ENCODE measurements at places on chromosomes 7 and 10. TPM values are rescaled to one million over a fixed set of nuclear protein-coding genes. Genes with fewer than 3 reads are reported as not detected.

The LIPN gene
- not detected for total RNA-seq

The TMEM130 gene
- 1.7 TPM for total RNA-seq

The FAM25A gene
- not detected for total RNA-seq

The ETV1 gene
- 68.5 TPM for total RNA-seq

The SLC18A3 gene
- not detected for total RNA-seq

The FGL2 gene
- total RNA-seq, result not detected

The CHRM2 gene
- not detected for total RNA-seq

The EBLN1 gene
- not detected for total RNA-seq

DNA sequence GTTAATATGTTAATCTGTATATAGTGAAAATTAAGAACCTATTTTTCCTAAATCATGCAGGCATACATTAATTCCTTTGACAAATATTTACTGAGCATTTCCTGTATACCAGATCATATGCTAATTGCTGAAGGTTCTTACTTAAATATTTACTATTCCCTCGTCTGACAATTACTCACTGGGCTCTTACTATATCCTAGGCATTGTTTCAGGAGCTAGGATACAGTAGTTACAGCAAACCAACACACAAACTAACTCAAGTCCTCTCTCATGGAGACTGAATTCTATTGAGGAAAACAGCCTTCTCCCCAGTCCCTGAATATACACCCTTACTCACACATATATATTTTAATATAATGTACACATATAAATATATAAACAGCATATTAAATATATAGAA is 786.0 kb downstream of the NRG3 start:
- H3K36me3 ChIP-seq, result no peaks in the 10 kb centered on the region
- no peaks in the 10 kb centered on the region for H3K27me3 ChIP-seq
- H3K27ac ChIP-seq, result no peak overlapping the region
- H3K4me3 ChIP-seq, result no peak overlapping the region

DNA sequence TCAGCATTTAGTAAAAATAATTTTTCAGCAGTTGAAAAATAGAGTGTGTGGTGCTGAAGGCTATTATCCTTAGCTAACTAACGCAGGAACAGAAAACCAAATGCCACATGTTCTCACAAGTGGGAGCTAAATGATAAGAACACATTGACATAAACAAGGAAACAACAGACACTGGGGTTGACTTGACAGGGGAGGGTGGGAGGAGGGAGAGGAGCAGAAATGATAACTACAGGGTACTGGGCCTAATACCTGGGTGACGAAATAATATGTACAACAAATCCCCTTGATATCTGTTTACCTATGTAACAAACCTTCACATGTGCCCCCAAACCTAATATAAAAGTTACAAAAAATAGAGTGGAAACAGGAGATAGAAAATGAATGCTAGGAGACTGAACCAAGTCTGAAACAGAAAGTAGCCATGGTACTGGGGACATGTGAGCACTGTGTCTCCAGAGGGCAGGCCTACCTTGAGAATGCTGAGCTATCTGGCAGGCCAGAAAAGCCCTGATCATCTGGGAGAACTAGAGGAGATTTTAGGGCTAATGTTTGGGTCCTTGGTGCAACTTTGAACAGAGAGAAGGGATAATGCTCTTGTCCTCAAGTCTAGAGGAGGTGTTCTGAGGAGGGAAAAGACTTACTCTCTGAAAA is 4.7 kb upstream of the EFCAB10 start:
- H3K27ac ChIP-seq, result no peak overlapping the region
- H3K4me1 ChIP-seq, result no peaks in the 10 kb centered on the region
- H3K36me3 ChIP-seq, result peaks cover 11% of the 10 kb centered on the region
- H3K4me3 ChIP-seq, result no peak overlapping the region

DNA sequence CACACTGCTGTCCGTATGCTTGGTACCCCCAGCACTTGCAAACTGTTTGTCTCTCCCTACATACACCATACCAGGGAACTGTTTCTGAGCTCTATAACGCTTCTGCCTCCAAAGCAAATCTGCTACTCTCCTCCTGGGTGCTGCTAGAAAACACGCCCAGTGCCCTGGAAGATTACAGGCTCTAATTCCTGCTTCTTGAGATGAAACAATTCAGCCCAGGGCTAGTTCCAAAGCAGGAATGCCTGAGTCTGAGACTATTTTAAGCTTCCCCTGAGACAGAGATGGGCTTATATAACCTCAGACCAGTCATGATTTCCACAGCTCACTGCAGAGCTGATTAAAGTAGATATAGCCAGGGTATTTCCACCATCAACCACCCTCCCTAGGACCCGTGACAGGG is 327.1 kb downstream of the GPR158 start:
- no peaks in the 10 kb centered on the region for H3K4me1 ChIP-seq
- H3K4me3 ChIP-seq, result no peak overlapping the region
- no peak overlapping the region for H3K27ac ChIP-seq
- H3K36me3 ChIP-seq, result no peaks in the 10 kb centered on the region
- H3K27me3 ChIP-seq, result no peaks in the 10 kb centered on the region
- DNase-seq, result no peak

GRCh38 chr10:96344178-96344577 is 14.6 kb downstream of the OPALIN start:
- H3K27ac ChIP-seq, result no peak overlapping the region
- H3K27me3 ChIP-seq, result no peaks in the 10 kb centered on the region
- H3K4me3 ChIP-seq, result no peak overlapping the region
- H3K36me3 ChIP-seq, result peaks cover 21% of the 10 kb centered on the region
- H3K4me1 ChIP-seq, result peaks cover 7% of the 10 kb centered on the region

GRCh38 chr7:138833596-138833995 is 35.6 kb upstream of the ATP6V0A4 start:
- peaks cover 6% of the 10 kb centered on the region for H3K36me3 ChIP-seq
- H3K4me1 ChIP-seq, result no peaks in the 10 kb centered on the region
- H3K27ac ChIP-seq, result no peak overlapping the region
- H3K4me3 ChIP-seq, result no peak overlapping the region

GRCh38 chr10:16274911-16275310 is 161.9 kb upstream of the PTER start:
- H3K27me3 ChIP-seq, result no peaks in the 10 kb centered on the region
- H3K27ac ChIP-seq, result no peak overlapping the region
- no peaks in the 10 kb centered on the region for H3K4me1 ChIP-seq
- DNase-seq, result no peak
- H3K4me3 ChIP-seq, result no peak overlapping the region
- peaks cover 11% of the 10 kb centered on the region for H3K36me3 ChIP-seq

DNA sequence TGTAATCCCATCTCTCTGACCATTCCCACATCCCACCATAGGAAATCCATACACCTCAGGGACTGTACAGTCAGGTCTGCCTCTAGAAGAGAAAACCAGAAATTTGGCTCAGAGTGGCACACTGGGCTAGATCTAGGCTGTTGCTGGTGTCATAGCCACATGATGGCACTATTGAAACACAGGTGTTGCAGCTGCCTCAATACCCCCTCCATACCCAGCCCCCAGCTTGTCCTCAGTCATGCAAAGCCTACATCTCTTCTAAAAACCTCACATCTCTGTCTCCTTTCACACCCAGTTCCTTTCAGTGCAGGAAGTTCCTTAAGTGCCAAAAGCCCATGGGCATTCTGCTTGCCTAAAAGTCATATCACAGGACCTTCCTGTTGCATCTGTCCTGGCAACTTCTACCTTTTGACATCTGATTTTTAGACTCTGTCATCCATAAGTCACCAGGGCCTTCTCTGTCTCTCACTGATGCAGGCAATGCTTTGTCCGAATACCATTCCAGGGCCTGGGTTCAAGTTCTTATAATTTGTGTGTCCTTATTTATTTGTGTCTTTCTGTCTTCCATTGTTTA is 27.0 kb upstream of the HIBADH start:
- H3K27ac ChIP-seq, result no peak overlapping the region
- peak; percentile 69 for DNase-seq
- no peaks in the 10 kb centered on the region for H3K36me3 ChIP-seq

GRCh38 chr7:116776046-116776445 is 86.3 kb upstream of the CAPZA2 start:
- H3K4me3 ChIP-seq, result no peak overlapping the region
- DNase-seq, result no peak
- no peaks in the 10 kb centered on the region for H3K27me3 ChIP-seq
- H3K36me3 ChIP-seq, result no peaks in the 10 kb centered on the region

- H3K36me3 ChIP-seq, result peaks cover 10% of the 10 kb centered on the region
- H3K4me3 ChIP-seq, result no peak overlapping the region
- no peaks in the 10 kb centered on the region for H3K27me3 ChIP-seq
- no peaks in the 10 kb centered on the region for H3K4me1 ChIP-seq
These were observed 293.9 kb downstream of the TNS3 start for GRCh38 chr7:47288060-47288459.

DNA sequence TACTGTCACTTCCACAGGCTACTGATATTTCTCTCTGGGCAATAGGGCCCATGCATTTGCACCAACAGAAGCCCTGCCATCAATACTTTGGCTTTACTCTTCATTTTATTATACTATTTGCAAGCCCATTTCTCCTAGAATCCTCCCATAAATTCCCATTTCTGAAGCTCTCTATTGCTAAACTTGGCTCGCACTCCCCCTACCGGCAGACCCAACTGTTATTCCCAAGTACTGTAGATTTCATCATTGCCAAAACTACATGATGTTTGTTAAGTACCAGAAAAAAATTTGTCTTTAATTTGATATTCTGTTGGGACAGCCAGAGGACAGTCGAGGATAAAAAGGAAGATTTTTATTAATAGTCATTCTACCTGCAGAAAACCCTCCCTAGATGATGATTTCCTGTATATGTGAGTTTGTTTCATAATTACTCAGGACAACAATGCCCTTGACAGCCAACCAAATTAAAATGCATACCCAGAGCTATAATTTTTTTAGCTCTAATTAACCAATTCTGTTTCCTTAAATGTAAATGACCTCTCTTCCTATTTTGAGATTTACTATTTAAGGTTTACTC is 298.6 kb downstream of the REEP3 start:
- no peaks in the 10 kb centered on the region for H3K4me1 ChIP-seq
- no peak overlapping the region for H3K27ac ChIP-seq
- no peak overlapping the region for H3K4me3 ChIP-seq
- DNase-seq, result peak; percentile 55
- no peaks in the 10 kb centered on the region for H3K36me3 ChIP-seq

DNA sequence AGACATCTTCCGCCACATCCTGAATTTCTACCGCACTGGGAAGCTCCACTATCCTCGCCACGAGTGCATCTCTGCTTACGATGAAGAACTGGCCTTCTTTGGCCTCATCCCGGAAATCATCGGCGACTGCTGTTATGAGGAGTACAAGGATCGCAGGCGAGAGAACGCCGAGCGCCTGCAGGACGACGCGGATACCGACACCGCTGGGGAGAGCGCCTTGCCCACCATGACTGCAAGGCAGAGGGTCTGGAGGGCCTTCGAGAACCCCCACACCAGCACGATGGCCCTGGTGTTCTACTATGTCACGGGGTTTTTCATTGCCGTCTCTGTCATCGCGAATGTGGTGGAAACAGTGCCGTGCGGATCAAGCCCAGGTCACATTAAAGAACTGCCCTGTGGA is 1.9 kb downstream of the KCND2 start:
- no peaks in the 10 kb centered on the region for H3K27me3 ChIP-seq
- H3K4me1 ChIP-seq, result no peaks in the 10 kb centered on the region
- DNase-seq, result no peak
- H3K36me3 ChIP-seq, result peaks cover 9% of the 10 kb centered on the region

DNA sequence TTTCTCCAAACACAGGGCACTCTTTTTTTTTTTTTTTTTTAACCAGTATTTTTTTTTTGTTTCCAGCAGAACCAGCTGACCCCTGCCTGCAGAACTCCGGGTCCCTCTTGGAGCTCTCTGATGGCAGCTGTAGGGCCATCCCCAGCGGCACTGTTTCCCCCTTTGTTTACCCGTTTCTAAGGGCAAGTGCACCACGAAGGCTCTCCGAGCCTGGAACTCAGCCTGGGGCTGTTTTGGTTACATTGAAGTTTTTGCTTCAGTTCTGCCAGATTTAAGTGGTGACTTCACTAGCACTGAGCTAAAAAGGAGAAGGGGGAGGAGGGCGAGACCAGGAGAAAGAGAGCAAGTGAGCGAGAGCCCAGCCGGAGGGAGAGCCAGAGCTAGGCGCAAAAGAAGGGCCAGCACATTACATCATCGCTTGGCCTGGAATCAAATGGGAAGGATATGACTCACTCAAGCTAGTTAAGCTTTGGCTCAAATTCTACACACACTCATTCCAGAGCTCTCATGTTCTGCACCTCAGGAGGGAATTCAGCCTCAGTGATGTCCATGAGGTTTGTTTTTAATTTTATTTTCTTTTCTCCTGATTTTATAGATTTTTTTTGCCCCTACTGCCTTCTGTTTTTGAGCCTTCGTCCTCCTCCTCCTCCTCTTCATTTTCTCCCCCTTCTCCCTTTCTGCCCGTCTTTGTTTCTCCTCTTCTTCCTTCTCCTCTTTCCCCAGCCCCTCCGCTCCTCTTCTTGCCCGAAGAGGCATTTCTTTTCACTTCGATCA is 272.3 kb downstream of the TRIL start:
- no peaks in the 10 kb centered on the region for H3K36me3 ChIP-seq
- H3K27ac ChIP-seq, result peak overlapping the region; percentile 17
- peak; percentile 83 for DNase-seq
- H3K27me3 ChIP-seq, result no peaks in the 10 kb centered on the region

DNA sequence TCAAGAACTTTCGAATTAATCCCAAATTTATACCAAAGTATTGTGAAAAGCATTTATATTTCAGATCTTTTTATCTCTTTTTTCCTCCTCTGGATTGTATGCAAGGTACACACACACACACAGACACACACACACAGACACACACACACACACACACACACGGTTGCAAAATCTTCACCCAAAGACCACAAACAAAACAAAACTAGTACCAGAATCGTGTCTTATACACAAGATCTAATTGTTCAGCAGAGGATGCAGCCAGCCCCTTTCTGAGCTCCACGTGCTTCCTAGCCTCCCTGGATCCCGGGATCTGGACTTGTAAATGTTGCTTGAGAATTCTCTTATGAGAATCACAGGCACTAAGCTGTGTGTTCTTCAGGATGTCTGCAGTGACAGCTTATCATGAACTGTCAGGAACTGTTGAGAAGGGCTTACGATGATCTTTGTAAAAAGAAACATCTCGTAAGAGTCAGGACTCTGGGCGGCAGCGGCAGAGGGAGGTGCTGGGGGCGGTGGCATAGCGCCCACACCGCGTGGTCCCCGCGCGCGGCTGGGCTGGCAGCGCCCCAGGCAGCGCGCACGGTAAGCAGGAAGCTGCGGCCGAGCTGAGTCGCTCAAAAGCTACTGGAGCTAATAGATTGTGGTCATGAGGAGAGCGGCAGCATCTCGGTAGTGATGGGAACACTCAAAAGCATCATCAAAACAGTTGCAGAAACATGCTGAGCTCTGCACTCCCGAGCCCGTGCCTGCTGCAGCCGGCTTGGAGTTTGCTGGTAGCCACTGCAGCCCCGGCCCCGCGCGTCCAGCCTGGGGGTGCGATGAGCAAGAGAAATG is 277.6 kb downstream of the GATA3 start:
- H3K27me3 ChIP-seq, result peaks cover 4% of the 10 kb centered on the region
- no peaks in the 10 kb centered on the region for H3K36me3 ChIP-seq
- H3K27ac ChIP-seq, result no peak overlapping the region
- peak overlapping the region; percentile 49 for H3K4me3 ChIP-seq

- peak; percentile 69 for DNase-seq
- H3K27me3 ChIP-seq, result no peaks in the 10 kb centered on the region
These were observed 197.1 kb downstream of the PHTF2 start for GRCh38 chr7:77995717-77996116.

- H3K27ac ChIP-seq, result no peak overlapping the region
- no peak overlapping the region for H3K4me3 ChIP-seq
- H3K27me3 ChIP-seq, result no peaks in the 10 kb centered on the region
These were observed 32.2 kb upstream of the ZFAND2A start for GRCh38 chr7:1192171-1192676.

GRCh38 chr10:84195044-84195830 is 900 bp downstream of the CDHR1 start:
- H3K27me3 ChIP-seq, result peaks cover 17% of the 10 kb centered on the region
- no peaks in the 10 kb centered on the region for H3K4me1 ChIP-seq
- no peaks in the 10 kb centered on the region for H3K36me3 ChIP-seq
- DNase-seq, result no peak
- H3K4me3 ChIP-seq, result peak overlapping the region; percentile 82
- H3K27ac ChIP-seq, result no peak overlapping the region

GRCh38 chr10:79044846-79045245 is 23.9 kb upstream of the ZMIZ1 start:
- DNase-seq, result no peak
- H3K4me1 ChIP-seq, result no peaks in the 10 kb centered on the region
- no peaks in the 10 kb centered on the region for H3K36me3 ChIP-seq

All from H9 (cell line).